Chondrocyte (in vitro differentiated cells): ENCODE measurements at places on chromosomes 12 and 14.

- no peak for DNase-seq
These were observed 1009.1 kb upstream of the USP15 start for GRCh38 chr12:61251076-61251475.

GRCh38 chr12:43009846-43010240 lies 420.3 kb upstream of the PRICKLE1 start:
- DNase-seq, result no peak

DNA sequence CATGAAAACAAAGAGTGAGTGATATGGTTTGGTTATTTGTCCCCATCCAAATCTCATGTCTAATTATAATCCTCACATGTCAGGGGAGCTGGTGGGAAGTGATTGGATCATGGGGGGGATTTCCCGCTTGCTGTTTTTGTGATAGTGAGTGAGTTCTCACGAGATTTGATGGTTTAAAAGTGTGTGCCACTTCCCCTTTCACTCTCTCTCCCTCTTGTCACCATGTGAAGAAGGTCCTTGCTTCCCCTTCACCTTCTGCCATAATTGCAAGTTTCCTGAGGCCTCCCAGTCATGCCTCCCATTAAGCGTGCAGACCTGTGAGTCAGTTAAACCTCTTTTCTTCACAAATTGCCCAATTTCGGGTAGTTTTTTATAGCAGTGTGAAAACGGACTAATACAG lies 2.1 kb upstream of the ATXN7L3B start:
- DNase-seq, result no peak

GRCh38 chr14:24282736-24283135 lies 11.3 kb upstream of the RABGGTA start:
- DNase-seq, result peak; percentile 51

DNA sequence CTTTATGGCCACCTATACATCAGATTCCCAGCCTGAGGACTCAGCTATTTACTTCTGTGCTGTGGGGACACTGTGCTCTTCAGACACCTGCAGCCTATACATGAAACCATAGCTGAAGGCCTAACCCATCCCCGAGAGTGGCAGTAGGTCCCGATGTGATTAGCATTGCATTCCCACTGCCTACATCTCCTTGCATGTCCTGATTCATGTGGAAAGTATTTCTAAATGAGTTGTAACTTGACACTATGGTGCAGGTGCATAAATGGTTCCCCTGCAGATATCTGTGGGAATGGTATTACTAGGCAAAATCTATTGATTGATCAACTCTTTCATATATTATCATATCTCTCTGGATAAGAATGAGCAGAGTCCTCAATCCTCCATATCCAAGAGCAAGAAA lies 433.5 kb downstream of the DAD1 start:
- no peak for DNase-seq

DNA sequence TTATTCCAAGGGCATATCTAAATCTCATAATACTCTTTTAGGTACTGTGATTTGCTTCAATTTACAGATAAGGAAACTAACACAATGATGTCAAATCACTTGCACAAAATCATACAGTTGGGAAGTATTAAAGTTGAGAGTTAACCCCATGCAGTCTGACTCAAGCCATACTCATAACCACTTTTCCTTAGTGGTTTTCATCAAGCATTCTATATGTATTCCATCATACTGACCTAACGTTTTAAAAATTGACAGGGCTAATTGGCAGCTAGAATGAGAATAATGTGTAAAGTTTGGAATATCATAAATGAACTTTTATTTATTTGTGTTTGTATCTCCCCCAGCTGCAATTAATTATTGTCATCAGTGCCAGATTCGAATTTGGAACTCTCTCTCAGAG lies 20.9 kb downstream of the PUS7L start:
- DNase-seq, result no peak

DNA sequence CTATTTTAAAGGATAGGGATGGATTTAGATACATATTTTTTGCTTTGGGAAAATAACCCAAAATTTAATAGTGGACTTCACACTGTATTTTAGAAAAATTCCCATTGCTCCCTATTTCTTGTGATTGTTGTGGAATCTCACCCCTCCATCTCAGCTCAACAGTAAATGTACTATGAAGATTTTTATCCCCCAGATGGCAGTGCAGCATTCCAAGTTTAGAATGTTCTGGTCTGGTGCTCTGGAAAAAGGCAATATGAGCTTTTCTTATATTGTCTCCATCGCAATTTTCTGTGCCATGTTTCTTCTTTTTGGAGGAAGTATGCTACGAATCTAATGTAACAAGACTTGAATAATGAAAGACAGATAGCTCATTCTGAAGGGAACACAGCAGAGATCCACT lies 471.7 kb upstream of the SYT1 start:
- DNase-seq, result no peak

DNA sequence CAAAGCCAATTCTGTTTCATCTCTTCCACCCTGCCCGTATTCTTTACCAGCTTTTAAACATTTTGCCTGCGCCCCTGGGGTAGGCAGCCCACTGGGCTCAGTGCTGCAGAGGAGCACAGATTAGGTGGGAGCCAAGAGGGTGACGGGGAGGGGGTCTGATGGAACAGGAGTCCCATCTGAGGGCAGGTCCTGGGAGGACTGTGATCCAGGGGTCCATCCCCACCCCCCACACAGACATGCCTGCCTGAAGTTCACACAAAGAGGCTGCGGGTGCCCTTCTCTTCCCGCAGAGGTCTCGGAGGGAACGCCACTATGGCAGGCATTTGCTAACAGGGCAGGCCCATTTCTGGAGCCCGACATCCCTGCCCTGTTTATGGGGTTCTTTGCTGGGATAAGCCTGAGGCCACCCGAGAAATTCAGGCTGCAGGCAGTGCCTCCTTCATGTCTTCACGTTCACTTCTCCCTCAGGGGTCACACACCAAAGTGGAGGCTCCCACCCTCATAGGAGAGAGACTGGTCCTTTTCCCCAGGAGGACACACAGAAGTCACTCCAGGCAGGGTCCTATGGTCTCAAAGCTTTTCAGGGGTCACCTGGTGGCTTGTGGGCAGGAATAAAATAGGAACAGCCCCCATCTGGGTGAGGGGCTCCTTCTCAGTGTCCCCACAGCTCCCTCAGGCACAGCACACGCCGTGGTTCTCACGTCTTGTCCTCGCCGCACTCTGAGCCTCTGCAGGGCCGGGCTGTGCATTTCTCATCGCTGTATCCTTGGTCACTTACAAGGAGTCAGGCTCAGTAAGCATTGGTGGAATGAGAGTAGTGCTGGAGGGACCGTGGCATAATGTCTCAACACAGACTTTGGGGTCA lies 12.9 kb downstream of the VASH1 start:
- DNase-seq, result no peak

- no peak for DNase-seq
These were observed 35.9 kb downstream of the TESC start for GRCh38 chr12:117063162-117063911.

- no peak for DNase-seq
These were observed 86.0 kb downstream of the SLCO1A2 start for GRCh38 chr12:21248679-21249078.

DNA sequence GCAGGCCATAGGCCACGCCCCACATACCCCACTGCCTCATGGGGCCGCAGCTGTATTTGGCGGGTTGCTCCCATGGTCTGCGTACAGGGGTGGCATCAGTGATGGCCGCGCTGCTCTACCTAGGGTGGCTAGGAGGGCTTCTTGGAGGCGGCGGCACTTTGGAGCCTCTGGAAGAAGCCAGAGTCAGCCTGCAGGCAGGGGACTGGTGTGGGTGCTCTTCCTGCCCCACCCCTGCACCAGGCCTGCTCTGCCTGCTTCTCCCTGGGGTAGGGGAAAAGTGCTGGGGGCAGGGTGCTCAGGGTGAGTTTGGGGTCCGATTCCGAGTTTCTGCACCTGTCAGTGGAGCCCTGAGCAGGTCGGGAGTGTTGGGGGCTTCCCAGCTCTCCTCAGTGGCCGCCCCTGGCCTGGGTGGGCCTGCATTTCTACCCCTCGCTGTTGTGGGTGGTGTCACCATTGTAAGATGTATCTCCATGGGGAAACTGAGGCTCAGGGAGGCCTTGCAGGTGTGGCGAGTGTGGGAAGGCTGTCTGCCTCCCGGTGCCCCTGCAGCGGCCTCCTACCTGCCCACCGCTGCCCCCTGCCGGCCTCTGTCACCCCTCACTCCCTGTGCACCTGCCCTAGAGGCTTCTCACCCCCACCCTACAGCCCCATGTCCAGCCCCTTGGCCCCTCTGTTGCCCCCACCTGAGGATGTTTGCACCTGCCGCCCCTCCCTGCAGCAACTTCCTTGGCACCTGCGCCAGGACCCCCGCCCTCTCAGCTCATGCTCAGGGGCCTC lies 5.5 kb downstream of the CEP170B start:
- DNase-seq, result no peak
